ENCODE measurements at places on chromosomes 4 and X.
A peak's percentile ranks its signal among the peaks of the same experiment; 100 is the strongest.

DNA sequence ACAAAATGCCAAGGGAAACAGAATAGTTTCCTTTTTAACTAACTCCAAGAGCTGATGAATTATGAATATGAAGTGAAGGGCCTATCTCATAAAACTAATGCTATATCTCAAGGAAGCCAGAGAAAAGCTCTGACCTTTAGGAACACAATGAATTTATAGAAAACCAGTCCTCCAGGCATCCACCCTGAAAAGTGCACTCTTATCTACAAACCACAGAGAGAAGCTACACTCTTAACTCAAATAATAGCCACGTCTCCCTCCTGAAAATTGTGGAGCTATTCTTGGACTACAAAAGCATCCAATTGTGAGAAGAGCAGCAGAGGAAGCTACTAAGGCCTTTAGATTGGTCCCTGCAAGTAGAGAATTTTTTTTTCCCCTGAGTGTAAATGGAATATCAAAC lies 253.9 kb downstream of the IL15 start:
- H3K27me3 ChIP-seq: no peaks in the 10 kb centered on the region
- no peaks in the 10 kb centered on the region for H3K36me3 ChIP-seq
- no peak for DNase-seq
- no peaks in the 10 kb centered on the region for H3K4me1 ChIP-seq
- H3K4me3 ChIP-seq: no peak overlapping the region

DNA sequence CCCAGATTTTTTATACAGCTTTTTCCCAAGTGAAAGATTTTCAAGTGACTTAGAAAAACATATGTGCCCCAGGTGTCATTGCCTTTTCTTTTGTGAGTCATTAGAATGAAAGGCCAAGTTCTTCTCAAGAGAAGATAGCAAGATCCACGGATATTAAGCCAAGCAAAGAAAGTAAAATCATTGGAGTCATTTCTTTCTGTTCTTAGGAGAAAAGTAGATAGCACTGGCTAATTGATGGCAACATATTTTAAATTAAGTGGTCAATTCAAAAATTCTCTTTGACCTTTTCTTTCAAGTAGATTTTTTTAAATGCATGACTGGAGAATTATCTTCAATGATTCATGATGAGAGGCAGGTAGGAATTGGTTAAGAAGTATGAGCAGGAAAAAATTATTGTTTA lies 94.4 kb downstream of the HHIP start:
- no peaks in the 10 kb centered on the region for H3K4me1 ChIP-seq
- no peak overlapping the region for H3K27ac ChIP-seq
- H3K4me3 ChIP-seq: no peak overlapping the region
- no peaks in the 10 kb centered on the region for H3K36me3 ChIP-seq

DNA sequence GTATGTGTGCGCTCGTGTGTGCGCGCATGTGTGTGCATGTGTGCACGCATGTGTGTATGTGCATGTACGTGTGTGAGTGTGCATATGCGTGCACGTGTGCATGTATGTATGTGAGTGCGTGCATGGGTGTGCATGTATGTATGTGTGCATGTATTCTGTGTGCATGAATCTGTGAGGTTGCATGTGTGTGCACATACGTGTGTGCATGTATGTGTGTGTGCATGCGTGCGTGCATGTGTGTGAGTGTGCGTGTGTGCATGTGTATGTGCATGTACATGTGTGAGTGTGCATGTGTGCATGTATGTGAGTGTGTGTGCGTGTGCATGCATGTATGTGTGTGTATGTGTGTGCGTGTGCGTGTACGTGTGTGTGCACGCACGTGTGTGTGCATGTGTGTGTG lies 241.5 kb downstream of the SHOX start:
- peaks cover 24% of the 10 kb centered on the region for H3K27me3 ChIP-seq
- no peak overlapping the region for H3K27ac ChIP-seq
- no peaks in the 10 kb centered on the region for H3K4me1 ChIP-seq
- no peak overlapping the region for H3K4me3 ChIP-seq
- H3K36me3 ChIP-seq: no peaks in the 10 kb centered on the region

- no peak overlapping the region for H3K27ac ChIP-seq
- no peaks in the 10 kb centered on the region for H3K36me3 ChIP-seq
- no peaks in the 10 kb centered on the region for H3K27me3 ChIP-seq
- no peaks in the 10 kb centered on the region for H3K4me1 ChIP-seq
- DNase-seq: no peak
Measured at GRCh38 chr4:8523766-8524165, 56.4 kb upstream of the GPR78 start.

DNA sequence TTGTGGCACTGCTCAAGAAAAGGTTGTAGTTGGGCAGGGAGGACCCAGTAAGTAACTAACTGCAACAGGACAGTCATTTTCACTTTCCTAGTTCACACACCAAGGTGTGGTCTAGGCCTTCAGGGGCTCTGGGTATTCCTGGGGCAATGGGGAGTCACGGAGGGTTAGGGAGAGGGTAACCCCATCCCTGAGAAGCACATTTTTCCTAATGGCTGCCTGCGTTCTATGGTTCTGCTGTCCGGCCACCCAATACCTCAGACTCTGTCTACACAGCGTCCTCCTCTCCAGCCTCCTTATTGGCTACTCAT lies 937 bp upstream of the PPP1R3F start:
- DNase-seq: no peak
- H3K27ac ChIP-seq: peak overlapping the region; percentile 100
- H3K4me3 ChIP-seq: peak overlapping the region; percentile 97
- peaks cover 14% of the 10 kb centered on the region for H3K36me3 ChIP-seq
- H3K4me1 ChIP-seq: peaks cover 48% of the 10 kb centered on the region

- H3K27ac ChIP-seq: no peak overlapping the region
- H3K4me1 ChIP-seq: no peaks in the 10 kb centered on the region
- no peak for DNase-seq
- no peak overlapping the region for H3K4me3 ChIP-seq
Measured at GRCh38 chr4:87677731-87678130, 27.7 kb downstream of the DMP1 start.

GRCh38 chrX:41025926-41026701 lies 59.1 kb upstream of the USP9X start:
- H3K4me1 ChIP-seq: no peaks in the 10 kb centered on the region
- H3K36me3 ChIP-seq: no peaks in the 10 kb centered on the region
- no peak overlapping the region for H3K27ac ChIP-seq
- H3K4me3 ChIP-seq: no peak overlapping the region
- no peak for DNase-seq

GRCh38 chrX:110215411-110215810 lies 102.5 kb downstream of the AMMECR1 start:
- H3K4me1 ChIP-seq: peaks cover 9% of the 10 kb centered on the region
- no peak for DNase-seq
- no peaks in the 10 kb centered on the region for H3K27me3 ChIP-seq
- H3K27ac ChIP-seq: no peak overlapping the region
- no peak overlapping the region for H3K4me3 ChIP-seq

DNA sequence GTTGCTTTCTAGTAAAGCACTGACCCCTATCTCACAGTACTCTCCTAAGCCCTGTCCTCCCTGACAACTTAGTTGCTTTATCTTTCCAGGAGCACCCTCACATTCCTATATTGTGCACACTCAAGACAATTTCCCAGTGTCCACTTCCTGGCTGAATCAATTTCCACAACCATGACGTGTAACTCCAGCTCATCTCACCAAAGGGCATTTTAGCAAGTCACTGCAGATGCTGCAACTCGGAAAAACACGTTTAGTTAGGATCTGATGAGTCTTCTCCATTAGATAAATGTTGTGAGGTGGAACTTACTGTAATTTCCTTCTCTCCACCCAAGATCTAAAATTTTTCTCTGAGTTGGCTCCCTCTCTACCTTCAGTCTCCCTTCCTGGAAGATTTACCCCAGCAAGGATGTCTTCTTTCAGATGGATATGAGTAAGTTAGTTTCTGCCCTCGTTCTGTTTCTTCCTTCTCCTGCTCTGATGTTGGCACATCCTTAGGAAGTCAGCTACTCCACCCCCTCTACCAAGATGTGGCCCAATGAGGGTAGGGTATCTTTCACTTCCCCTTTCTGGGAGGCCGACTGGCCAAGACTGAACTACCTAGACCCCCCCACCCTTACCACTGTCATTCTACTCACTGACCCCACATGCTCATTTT lies 28.8 kb upstream of the IL13RA1 start:
- H3K4me3 ChIP-seq: no peak overlapping the region
- H3K36me3 ChIP-seq: peaks cover 2% of the 10 kb centered on the region
- H3K27ac ChIP-seq: peak overlapping the region; percentile 6
- no peak for DNase-seq
- peaks cover 5% of the 10 kb centered on the region for H3K4me1 ChIP-seq
- no peaks in the 10 kb centered on the region for H3K27me3 ChIP-seq

DNA sequence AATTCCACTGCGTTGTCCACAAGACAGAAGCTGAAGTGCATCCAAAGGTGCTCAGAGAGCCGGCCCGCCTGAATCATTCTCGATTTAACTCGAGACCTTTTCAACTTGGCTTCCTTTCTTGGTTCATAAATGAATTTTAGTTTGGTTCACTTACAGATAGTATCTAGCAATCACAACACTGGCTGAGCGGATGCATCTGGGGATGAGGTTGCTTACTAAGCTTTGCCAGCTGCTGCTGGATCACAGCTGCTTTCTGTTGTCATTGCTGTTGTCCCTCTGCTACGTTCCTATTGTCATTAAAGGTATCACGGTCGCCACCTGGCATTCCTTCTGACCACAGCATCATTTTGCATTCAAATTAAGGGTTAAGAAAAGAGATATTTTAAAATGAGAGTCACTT lies 115.5 kb downstream of the NFKB1 start:
- peak overlapping the region; percentile 55 for H3K27ac ChIP-seq
- no peaks in the 10 kb centered on the region for H3K27me3 ChIP-seq
- H3K4me1 ChIP-seq: peaks cover 75% of the 10 kb centered on the region
- H3K4me3 ChIP-seq: peak overlapping the region; percentile 7
- H3K36me3 ChIP-seq: peaks cover 74% of the 10 kb centered on the region

DNA sequence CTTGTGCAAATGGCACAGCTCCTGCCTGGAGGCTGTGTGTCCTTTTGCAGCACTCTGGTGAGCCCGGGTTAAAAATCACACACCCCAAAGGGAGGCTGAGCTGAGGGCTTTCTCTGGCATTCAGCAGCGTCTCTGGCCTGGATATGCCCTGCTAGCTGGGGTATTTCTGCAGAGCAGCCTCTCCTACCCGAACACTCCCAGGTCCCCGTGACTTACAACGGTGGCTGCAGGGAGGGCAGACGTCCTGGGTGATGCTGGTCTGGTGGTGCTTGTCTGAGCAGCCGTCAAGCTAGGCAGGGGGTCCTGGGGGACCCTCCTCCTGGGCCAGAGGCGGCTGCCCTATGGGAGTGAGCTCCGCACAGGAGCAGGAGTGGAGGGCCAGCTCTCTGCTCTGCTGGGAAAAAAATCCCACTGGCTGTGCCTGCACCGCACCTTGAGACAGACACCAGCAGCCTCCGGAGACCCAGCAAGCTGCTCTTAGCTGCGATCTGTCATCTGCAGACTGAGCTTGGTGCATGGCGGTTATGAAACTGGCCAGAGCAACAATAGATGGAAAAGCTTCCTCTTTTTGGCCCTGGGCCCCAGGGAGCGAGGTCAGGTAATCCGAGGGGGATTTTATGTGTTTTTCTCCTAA lies 41.3 kb upstream of the ASMTL start:
- no peak overlapping the region for H3K4me3 ChIP-seq
- peak overlapping the region; percentile 42 for H3K27ac ChIP-seq
- no peaks in the 10 kb centered on the region for H3K27me3 ChIP-seq
- H3K36me3 ChIP-seq: peaks cover 18% of the 10 kb centered on the region
- no peak for DNase-seq

GRCh38 chr4:185143601-185143969 lies 519 bp downstream of the SLC25A4 start:
- H3K4me1 ChIP-seq: peaks cover 16% of the 10 kb centered on the region
- DNase-seq: no peak
- H3K27ac ChIP-seq: no peak overlapping the region
- no peaks in the 10 kb centered on the region for H3K27me3 ChIP-seq

GRCh38 chrX:77917294-77917933 lies 6.9 kb downstream of the ATP7A start:
- peaks cover 30% of the 10 kb centered on the region for H3K4me1 ChIP-seq
- no peaks in the 10 kb centered on the region for H3K27me3 ChIP-seq

DNA sequence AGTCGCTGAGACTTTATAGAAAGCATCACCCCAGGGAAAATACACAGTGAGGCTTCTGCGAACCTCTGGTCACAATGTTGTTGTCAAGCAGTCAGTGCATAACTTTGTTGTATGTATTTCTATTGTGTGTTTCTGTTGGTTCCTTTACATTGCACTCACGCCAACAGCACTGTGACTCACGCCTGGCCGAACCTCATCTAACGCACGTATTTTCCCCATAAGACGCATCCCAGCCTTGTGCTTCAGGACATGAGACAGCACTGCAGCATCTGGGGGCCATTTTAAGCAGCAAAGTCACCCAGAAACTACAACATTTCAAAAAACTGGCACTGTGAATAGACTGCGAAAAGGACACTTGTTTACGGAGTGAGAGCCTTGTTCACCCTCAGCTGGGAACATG lies 30.6 kb downstream of the TBL1X start:
- H3K4me3 ChIP-seq: no peak overlapping the region
- H3K36me3 ChIP-seq: peaks cover 15% of the 10 kb centered on the region
- no peaks in the 10 kb centered on the region for H3K27me3 ChIP-seq

- H3K27ac ChIP-seq: no peak overlapping the region
- no peaks in the 10 kb centered on the region for H3K27me3 ChIP-seq
- no peak overlapping the region for H3K4me3 ChIP-seq
- H3K4me1 ChIP-seq: no peaks in the 10 kb centered on the region
Measured at GRCh38 chr4:8537041-8537461, 43.1 kb upstream of the GPR78 start.

DNA sequence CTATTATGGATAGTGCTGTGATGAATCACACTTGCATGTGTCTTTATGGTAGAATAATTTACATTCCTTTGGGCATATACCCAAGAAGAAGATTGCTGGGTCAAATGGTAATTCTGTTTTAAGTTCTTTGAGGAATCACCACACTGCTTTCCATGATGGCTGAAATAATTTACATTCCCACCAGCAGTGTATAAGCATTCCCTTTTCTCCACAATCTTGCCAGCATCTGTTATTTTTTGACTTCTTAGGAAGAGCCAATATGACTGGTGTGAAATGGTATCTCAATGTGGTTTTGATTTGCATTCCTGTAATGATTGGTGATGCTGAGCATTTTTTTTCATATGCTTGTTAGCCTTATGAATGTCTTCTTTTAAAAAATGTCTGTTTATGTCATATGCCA lies 1120.2 kb downstream of the ARAP2 start:
- no peak overlapping the region for H3K27ac ChIP-seq
- H3K4me1 ChIP-seq: no peaks in the 10 kb centered on the region
- H3K36me3 ChIP-seq: no peaks in the 10 kb centered on the region
- H3K4me3 ChIP-seq: no peak overlapping the region

DNA sequence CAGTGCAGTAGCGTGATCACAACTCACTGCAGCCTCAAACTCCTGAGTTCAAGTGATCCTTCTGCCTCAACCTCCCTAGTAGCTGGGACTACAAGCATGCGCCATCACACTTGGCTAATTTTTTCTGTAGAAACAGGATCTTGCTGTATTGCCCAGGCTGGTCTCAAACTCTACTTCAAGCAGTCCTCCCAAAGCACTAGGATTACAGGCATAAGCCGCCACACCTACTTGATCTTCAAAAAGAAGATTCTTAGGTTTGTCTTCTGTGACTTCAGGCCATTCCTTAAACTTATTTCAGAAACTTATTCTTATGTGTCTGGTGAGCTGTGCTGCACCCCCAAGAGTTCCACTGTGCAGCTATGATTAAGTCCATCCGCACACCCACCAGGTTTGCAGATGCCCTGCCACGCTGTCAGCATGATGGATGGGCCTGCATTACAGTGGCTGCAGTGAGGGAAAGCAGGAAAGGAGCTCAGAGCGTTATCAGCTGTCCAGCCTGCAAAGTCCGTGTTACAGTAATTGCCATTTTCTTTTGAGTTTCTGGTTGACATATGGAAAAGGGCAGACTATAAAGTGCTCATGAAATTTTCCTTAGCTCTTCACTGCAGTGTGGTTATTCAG lies 146.6 kb downstream of the AASDH start:
- H3K4me3 ChIP-seq: no peak overlapping the region
- no peaks in the 10 kb centered on the region for H3K4me1 ChIP-seq
- no peak for DNase-seq
- peaks cover 4% of the 10 kb centered on the region for H3K27me3 ChIP-seq
- H3K36me3 ChIP-seq: no peaks in the 10 kb centered on the region
